ENCODE measurements at places on chromosomes 5 and 9.

DNA sequence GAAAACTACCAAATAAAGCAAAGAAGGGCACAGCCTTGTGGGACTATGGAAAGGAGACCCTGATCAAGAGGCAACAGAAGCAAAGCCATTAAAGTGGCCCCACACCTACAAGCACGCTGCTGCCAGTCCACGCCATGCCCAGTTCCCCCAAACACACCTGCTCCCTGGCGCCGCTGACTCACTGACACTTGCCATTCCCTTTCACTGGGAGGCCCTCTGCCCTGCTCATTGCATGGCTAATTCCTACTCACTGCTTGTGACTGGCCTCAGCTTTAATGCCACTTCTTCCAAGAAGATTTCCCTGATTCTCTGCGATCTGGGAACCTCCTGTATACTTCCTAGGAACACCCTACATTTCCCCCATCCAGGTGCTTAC is 71.2 kb upstream of the TAF1L start:
- DNase-seq, result no peak

DNA sequence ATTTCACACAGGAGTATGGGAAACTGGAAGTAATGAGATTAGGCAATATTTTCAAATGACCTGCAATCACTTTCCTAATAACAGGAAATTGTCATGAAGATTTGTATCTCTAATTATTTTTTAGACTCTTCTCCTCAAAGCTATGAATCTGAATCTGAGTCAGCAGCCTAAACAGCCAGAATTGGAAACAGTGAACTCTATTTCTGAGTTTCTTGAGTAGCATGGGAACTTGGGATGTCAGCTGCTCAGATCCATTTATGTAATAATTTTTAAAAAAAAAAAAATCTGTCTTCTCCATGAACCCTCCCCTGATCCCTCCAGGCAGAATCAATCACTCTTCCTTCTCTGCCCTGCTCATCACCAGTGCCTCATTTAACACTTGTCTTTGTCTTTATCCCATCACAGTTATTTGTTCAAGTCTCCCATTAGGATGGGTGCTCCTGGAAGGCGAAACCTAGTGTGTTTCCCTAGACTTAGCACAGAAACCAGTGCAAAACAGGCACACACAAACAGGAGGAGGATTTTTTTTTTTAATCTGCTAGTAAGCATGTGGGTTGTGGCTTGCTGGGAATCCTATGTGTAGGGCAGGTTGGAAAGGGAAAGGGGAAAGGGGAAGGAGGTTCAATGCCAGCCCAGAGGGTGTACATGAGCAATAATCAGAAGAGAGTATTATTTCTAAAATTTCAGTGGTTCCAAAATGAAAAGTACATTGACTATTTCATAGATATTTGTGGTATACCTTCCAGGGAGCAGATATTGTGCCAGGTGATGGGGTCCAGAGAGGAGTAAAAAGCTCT is 186.8 kb downstream of the TTLL11 start:
- DNase-seq, result no peak

DNA sequence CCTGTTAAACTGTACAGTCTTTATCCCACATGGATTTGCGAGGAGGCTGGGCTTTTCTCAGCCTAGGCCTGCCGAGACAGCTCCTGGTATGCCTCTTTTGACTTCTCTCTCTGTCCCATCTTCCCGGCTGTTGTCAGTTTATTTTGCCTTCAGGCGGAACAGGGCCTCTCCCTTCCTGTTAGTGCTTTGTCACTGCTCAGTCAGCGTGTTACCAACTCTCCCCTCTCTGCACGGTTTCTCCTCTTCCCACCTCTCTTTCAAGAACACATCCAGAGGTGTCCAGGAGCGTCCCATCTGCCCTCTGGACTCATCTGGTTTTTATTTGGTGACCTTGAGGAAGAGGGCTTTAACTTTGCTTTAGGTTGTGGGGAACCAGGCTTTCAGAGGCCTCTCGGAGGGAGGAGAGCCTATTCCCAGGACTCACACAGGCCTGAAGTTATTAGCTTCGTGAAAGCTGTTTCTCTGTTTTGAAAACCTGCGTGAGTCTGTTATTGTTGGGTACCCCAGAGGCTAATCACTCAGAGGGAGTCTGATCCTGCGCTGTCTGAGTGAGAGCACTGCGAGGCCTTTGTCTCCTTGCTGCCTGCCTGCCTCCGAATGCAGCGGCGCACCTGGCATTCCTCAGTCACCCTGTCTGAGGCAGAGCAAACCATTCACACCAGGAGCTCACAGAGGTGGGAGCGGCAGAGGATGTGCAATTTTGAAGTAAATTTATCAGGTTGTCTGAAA is 234.4 kb upstream of the MPDZ start:
- DNase-seq, result no peak

DNA sequence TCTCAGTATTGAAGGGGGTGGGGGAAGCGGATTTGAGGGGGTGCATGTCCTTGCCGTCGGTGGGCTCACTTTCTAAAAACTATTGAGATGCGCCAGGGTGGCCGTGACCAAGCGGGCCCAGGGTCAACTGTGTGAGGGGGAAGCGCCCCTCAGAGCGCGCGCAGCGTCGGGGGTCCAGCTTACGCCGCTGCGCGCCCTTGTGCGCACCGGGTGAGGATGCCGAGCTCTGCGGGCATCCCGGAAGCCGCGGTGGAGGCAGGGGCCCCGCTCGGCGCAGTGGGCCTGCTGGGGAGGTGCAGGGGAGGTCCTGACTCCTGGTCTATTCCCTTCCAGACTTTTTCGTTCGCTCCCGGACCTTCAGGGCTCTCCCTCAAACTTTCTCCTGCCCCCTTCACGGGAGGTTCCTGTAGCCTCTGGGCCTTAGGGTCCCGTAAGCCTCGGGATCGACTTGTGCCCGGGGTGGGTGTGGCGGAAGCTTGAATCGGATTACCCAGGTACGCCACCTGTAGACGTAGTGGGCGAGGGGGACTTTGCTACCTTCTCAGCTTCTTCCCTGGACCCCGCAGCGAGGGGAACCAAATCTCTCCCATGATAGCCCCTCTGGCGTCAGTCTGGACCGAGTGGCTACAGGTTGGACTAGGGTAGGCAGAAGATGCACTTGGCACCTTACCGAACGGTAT is 2.5 kb upstream of the PRDM6 start:
- no peak for DNase-seq

DNA sequence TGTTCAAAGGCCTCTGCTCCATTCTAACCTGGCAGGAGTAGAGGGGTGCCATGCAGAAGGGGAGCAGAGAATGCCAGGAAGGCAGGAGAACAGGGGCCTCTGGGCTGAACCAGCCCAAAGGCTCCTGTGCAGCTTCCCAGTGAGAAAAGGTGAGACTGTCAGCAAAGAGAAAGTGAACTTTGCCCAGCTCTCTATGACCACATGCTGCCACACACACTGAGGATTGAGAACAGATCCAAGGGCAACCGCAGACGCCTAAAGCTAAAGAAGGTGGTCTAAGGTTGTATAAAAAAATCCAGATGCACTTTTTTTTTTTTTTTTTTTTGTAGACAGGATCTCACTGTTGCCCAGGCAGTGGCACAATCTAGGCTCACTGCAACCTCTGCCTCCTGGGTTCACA is 51.4 kb downstream of the ALDH7A1 start:
- no peak for DNase-seq

- no peak for DNase-seq
These were observed 56.7 kb upstream of the CXCL14 start for GRCh38 chr5:135635451-135635850.
